ENCODE measurements at places on chromosomes 6 and 20.

GRCh38 chr20:63463400-63464288 lies 8.8 kb downstream of the KCNQ2 start:
- no peak for DNase-seq

- DNase-seq, result no peak
Observed at GRCh38 chr6:51620971-51621370, 466.4 kb downstream of the PKHD1 start.

DNA sequence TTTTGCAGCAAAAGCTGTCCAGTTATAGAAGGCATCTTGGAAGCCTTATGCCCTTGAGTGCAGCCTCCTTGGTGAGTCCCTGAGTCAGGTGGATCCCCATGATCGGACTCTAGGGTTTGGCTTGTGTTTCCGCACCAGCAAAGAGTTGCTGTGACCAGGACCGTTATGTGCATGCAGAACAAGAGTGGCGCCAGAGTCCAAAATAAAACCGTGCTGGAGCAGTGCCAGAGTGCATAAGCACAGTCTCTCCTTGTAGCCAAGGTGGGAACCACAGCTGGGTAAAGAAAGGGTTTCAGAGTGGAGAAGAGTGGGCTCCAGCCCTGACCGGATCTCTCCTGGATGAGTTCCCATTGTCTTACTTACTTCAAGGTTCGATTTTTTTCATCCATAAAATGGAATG lies 58.6 kb downstream of the FOXA2 start:
- no peak for DNase-seq

GRCh38 chr20:38345643-38346042 lies 639 bp upstream of the LBP start:
- no peak for DNase-seq

- no peak for DNase-seq
Observed at GRCh38 chr6:33663028-33663427, 41.9 kb downstream of the ITPR3 start.

DNA sequence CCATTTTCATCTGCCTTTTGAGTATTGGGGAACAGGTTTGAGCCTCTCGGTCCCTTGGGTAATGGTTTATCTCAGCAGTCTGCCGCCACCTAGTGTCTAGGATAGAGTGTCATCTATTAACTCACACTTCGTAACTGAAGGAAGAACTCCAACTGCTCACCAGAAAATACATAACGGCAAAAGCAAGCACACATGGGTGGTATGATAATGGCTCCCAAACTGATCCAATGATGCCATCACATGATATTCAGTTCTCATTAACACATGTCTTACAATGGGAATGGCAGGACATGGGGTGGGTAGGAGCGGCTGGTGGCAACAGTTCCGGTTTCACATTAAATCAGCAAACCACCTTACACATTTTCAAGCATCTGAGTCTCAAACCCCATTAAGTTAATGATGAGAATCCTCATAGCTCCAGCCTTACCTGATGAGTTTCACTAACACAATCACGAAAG lies 110.7 kb upstream of the PHACTR1 start:
- DNase-seq, result no peak

Data from H54 (cell line).